ENCODE measurements at places on chromosomes 16 and 17.
A peak's percentile ranks its signal among the peaks of the same experiment; 100 is the strongest.

GRCh38 chr17:13931111-13931526, 138.2 kb upstream of the COX10 start:
- no peak for DNase-seq

DNA sequence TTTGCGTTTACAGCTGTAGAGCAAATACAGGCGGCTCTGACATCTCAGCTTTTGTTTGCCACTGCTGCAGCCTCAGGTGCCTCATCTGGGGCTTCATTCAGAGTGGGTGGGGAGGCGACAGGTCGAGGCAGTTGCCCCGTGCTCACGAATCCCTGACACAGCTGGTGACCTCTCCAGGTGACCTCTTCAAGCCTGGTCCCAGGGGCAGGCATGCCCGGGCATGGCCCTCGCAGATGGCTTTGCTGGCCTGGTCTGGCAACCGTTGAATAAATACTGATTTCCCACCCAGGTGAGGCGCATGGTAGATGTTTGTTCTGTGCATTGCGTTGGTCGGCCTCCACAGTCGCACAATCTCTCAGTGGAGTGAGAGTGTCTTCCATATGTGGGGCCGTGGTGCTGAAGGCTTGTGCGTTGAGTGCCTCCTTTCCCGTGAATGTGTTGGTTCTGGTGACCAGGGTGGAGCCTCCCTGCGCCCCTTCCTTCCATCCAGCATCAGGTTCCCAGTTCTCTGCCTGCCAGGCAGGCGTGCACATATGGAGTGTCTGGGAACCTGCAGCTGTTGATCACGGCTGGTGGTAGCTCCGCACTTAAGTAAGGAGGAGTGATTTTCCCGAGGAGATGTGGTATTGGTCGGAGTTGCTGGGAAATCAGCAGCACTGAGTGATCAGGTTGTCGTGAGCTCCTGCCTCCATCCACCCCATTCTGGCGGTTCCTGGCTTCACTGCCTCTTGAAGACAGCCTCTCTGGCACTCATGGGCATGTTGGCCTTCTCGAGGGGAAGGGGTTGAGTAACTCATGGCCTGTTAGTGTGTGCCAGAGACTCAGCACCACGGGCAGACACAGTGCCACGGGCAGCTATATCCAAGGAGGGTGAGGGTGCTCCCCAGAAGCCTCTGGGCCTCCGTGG, 149.7 kb downstream of the RPTOR start:
- DNase-seq = no peak

GRCh38 chr17:27975146-27976011, 67.1 kb upstream of the NLK start:
- peak; percentile 27 for DNase-seq

DNA sequence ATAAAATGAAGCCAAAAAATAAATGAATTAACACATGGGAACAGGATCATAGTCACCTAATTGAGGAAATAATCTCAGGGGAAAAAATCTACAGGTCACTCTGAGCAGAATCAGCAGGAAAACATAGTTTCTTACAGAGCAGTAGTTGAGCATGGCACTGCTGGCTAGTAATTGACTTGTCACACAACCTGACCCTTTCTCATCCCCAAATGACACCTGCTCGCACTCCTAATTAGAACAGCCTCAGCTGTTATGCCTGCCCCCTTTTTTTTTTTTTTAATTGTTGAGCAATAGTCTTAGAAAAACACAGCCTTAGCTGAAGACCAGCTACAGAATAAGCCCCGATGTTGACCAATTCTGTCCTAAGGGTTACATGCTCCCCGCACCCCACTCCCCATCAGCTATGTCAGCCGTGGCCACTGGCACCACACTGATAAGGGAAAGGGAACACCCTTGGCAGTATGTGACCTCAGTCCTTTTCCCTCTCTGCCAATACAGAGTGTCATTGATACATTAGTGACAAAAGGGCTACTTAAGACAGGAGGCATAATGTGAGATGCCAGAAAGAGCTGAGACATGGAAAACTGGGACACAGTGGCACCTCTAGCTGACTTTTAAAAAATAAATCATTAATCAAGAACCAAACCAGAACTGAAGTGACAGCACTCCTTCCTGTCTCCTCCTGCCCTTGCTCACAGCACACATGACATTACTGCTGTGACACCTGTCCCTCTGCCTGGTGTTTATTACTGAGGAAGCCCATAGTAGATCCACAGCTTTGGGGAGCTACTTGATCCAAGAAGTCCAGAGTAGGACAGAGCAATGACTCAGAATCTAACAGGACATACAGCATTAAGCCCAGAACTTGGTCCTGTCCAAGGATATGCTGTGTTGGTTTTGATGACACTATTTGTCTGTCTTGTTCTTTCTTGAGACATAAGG, 41.7 kb downstream of the WDR59 start:
- no peak for DNase-seq

GRCh38 chr17:3610523-3610922, 1.3 kb upstream of the TRPV1 start:
- DNase-seq = no peak

- peak; percentile 42 for DNase-seq
These were observed 2.4 kb downstream of the CRAMP1 start for GRCh38 chr16:1614456-1615102.

DNA sequence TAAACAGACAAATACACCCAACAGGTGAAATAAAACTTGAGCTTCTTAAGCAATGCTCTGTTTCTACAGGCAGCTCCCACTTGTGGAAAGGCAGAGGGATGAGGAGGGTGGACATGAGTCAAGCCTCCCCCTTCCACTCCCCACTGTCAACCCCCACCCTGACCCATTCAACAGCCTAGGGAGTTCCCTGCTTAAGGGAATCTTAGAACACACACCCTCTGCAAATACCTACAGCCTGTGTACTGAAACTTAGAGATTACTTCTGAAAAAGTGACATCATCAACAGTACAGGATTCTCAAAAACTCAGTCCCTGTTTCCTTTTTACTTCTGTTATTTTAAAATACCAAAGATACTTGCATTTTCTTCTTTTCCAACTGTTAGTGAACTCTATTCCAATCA, 345.4 kb downstream of the SOX9 start:
- peak; percentile 78 for DNase-seq

DNA sequence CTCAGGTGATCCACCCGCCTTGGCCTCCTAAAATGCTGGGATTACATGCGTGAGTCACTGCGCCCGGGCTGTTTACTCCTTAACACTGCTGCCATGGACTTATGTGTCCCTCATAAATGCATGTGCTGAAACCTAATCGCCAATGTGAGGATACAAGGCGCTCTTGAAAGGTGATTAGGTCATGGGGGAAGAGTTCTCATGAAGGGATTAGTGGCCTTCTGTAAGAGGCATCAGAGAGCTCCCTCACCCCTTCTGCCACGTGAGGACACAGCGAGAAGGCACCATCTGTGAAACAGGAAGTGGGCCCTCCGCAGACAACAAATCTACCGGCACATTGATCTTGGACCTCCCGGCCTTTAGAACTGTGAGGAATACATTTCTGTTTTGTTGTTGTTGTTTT, 19.1 kb downstream of the ITPRIPL2 start:
- peak; percentile 79 for DNase-seq

GRCh38 chr17:45222014-45222288, 266 bp downstream of the FMNL1 start:
- no peak for DNase-seq

GRCh38 chr17:41396996-41397660, at the start of gene KRT31:
Gene KRT31, minus strand, starts transcription at chr17:41397608. Its CDS starts 69 bp downstream, at chr17:41397539.
- DNase-seq = no peak

GRCh38 chr17:40399185-40399584, 18.5 kb downstream of the TOP2A start:
- DNase-seq = peak; percentile 56

GRCh38 chr16:6684076-6684673, 648.5 kb upstream of the RBFOX1 start:
- peak; percentile 4 for DNase-seq

GRCh38 chr17:62105357-62105756, 40.3 kb upstream of the MED13 start:
- no peak for DNase-seq

DNA sequence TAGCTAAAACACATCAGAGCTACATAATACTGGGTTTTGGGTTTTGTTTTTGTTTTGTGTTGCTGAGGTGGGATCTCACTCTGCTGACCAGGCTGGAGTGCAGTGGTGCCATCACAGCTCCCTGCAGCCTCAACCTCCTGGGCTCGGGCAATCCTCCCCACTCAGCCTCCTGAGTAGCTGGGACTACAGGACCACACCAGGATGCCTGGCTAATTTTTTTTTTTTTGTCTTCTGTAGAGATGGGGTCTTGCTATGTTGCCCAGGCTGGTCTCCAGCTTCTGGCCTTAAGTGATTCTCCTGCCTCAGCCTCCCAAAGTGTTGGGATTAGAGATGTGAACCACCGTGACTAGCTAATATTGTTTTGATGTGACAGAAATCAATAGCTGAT, 6.2 kb downstream of the MEAK7 start:
- no peak for DNase-seq

- DNase-seq = peak; percentile 57
These were observed 669 bp downstream of the MIEF2 start for GRCh38 chr17:18261146-18261515.

DNA sequence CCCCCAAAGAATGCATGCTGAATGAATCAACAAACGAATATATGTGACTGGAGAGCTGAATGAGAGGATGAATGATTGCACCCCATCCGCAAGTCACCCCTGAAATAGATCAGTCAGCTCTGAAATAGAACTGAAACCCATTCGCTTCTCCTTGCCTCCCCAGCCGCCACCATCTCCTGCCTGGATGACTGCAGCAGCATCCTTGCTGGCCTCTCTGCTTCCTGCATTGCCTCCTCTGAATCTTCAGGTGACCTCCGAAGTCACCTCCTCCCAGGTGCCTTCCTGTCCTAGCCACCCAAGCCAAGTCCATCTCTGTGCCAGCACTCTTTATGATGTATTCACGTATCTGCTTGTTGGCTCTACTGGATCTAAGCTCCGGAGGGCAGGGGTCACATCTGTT, 288.3 kb downstream of the CPPED1 start:
- no peak for DNase-seq

DNA sequence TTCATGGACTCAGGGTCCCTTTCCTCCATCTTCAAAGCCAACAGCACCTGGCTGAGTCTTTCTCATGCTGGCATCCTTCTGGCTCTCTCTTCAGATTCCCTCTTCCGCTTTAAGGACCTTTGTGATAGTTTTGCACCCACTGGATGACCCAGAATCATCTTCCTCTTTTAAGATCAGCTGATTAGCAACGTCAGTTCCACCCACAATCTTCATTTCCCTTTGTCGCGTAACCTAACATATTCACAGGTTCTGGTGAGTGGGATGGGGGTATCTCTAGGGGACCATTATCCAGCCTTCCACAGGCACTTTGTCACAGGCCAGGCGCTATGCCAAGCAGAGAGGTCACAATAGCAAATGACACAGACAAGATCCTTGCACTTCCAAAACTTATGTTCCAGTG, 593.8 kb downstream of the MAF start:
- DNase-seq = no peak

- no peak for DNase-seq
These were observed 609.0 kb downstream of the KCNJ18 start for GRCh38 chr17:22301353-22301745.

- no peak for DNase-seq
These were observed 27.6 kb upstream of the DLX3 start for GRCh38 chr17:50022463-50023130.

GRCh38 chr17:74012465-74012864, 191.0 kb upstream of the RPL38 start:
- DNase-seq = no peak

DNA sequence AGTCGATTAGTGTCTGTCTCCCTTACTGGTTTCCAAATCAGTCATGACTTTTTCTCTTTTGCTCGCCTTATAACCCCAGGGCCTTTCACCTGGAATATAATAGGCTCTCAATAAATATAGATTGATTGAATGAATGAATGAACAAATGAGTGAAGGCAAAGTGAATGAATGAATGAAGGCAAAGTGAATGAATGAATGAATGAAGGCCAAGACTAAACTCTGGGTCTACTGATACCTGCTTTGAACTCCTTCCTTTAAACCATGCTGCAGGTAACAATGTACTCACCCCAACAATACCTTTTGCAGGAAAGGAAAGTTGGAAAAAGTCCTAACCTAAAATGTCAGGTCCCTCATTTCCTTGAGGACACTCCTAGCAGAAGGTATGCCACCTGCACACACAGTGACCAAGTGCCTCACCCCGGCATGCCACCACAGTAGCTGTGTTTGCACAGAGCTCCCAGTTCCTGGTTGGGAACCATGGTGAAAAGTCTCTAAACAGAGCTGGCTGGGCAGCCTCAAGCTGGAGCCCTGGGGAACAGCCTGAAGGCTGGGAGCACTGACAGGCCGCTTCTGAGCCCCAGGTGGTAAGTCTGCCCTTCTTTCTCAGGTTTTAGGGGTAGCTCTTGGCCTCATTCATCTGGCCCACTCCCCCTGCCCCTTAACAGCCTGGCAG, 42.7 kb upstream of the ANKFN1 start:
- no peak for DNase-seq

DNA sequence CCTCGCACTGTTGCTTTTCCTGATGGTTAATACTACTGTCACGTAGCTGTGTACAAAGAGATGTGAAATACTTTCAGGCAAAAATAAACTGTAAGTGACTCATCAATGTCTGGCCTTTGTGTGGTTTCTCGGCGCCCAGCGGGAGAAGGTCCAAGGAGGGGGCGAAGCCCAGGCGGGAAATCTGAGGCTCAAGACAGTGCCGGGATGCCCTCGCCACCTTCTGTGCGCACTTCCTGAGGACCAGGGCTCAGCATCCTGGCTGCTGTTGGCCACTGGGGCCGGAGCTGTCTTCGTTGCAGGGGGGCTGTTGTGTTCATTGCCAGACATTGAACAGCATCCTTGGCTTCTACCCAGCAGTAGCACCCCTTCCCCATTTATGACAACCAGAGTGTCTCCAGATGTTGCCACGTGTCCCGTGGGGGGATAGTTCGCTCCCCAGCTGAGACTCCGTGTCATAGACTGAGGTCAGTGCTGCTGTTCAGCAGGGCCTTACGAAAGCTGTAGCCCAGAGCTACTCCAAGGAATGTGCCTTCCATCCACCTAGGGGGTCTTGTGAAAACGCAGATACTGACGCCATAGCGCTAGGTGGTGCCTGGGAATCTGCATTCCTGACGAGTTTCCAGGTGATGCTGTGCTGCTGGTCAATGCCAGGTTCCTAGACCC, 67.3 kb upstream of the PLCG2 start:
- no peak for DNase-seq

- DNase-seq = no peak
These were observed 3.0 kb downstream of the SOX15 start for GRCh38 chr17:7586673-7587419.

DNA sequence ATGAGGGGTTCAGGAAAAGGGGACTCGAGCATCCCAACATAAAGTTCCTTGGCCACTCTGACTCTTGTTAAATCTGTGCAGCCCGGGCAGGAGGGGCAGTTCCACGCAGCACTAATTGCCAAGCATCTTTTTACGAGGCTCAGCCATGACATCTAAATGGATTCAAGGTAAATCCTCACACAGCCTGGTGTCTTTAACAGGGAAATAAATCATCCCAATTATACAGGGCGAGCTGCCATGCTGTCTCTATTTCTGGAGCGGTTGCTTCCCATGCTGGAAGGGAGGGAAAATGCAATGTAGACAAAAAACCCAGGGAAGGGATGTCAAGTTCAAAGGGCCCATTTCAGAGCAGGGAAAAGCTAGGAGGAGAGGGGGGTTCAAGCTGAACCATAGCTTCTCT, 110.0 kb downstream of the GAS7 start:
- no peak for DNase-seq

- no peak for DNase-seq
These were observed 814.5 kb downstream of the KCNJ18 start for GRCh38 chr17:22506861-22507260.
